MG63 (cell line): ENCODE measurements at places on chromosomes 4 and X. TPM values are rescaled to one million over a fixed set of nuclear protein-coding genes. Genes with fewer than 3 reads are reported as not detected.

DNA sequence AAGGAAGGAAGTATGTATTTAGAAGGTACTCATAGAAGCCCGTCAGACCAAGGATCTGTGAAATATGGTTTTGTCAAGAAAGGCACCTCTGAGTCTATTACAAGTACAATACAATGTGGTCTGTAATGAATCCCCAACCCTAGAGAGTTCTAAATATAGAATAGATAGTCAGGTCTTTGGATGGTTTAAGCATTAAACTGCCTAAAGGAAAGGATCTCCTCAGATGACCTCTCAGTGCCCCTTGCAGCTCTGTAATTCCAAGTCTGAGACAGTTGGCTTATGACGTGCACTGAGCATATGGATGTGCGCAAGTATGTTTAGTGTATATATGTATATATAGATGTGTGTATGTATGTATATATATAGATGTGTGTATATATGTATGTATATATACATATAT, 62.0 kb downstream of the CCSER1 start:
- DNase-seq = no peak

Gene MAGEA6
- total RNA-seq = not detected in 2 replicates

Gene DACH2
- total RNA-seq = not detected in 2 replicates

DNA sequence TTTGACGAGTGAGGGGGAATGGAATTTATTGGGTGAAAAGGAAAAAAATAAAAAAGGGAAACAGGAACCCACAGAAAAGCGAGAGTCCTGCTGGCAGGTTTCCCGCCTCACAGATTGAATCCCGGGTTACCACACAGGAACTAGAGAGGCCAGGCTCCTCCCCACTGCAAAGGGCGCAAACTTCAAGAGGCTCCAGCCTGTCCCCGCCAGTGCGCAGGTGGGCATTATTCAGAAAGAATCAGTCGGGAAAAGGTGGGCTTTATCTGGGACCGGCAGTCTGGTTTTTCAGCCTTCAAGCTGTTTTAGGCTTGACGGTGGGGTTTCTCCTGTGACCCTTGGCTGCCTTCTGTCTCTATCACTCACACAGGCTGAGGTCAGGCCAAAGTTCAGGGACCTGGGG, 1496.8 kb downstream of the RPA4 start:
- DNase-seq = no peak

DNA sequence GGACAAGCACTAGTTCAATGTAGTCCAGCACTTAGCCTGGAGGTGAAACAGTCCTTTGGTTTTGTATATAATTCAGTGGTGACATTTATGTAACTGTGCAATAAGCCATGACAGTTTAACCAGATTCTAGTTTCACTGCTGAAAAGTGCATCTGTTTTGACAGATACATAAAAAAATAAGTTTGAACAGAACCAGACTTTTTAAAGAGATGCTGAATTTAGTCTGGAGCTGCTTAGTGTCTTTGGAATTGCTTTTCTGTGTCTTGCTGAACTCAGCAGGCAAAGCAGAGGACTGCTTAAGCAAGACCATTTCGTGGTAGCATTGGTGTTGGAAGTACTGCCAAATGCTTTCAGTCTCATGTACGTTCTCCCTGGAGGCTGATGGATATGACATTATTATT, 393.5 kb downstream of the MAPK10 start:
- no peak for DNase-seq

DNA sequence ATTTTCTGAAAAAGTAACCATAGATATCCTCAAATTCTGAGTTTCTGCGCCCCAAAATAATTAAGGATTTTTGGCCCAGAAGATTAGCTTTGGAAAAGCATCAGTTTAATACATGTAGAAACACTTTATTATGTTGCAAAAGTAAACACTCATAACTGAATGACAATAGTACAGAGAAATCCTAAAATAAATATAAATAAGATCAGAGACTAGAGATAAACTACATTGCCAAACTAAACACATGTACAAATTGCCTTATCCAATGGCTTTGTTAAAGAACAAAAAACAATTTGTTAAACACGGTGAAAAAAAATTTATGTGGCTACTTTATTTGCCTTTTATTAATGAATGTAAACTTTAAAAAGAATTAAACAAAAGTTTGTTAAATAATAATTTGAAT, 17.5 kb downstream of the SPOCK3 start:
- no peak for DNase-seq

Gene ADH7
- not detected in 2 replicates for total RNA-seq

- no peak for DNase-seq
These were observed 184.0 kb upstream of the NEIL3 start for GRCh38 chr4:177125656-177126055.

DNA sequence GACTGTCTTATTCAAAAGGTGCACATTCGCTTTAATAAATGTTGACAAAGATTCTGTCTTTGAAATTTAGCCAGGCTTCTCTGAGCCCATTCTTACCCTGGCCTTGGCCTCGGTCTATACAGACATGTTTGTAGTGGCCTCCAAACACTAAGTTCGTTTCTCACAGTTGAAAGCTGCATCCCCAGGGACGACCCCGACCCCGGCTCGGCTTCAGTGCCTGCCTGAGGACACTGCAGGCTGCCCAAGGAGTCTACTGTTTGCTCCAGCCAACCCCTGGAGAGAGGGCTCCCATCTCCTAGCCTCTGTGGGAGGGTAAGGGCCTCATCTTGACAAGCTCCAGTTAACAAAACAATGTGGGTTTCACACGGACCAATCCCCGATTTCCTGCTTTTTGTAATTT, 390.6 kb upstream of the ZFP42 start:
- DNase-seq = no peak

GRCh38 chr4:140969296-140969695, 164.0 kb downstream of the RNF150 start:
- DNase-seq = no peak

Gene SH3D19
- total RNA-seq = 5.3 and 7.0 TPM in 2 replicates

Gene SYNPO2
- 0.10 and 0.46 TPM in 2 replicates for total RNA-seq

DNA sequence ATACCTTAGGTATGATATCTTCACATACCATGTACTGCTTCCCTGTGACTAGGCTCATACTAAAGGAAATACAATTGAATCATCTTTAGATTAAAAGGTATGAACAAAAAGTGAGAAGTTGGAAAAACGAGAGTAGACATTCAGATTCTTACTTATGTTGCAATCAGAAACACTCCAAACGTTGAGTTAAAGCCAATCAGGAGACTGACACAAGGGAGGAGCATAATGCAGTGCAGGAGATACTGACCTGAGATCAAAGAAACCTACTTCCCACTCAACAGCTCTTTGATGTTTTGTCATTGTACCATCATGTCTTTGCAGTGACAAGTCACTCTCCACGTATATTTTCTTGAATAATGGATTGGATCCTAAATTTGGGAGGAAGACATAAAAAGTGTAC, 8.9 kb upstream of the PCDH18 start:
- no peak for DNase-seq

DNA sequence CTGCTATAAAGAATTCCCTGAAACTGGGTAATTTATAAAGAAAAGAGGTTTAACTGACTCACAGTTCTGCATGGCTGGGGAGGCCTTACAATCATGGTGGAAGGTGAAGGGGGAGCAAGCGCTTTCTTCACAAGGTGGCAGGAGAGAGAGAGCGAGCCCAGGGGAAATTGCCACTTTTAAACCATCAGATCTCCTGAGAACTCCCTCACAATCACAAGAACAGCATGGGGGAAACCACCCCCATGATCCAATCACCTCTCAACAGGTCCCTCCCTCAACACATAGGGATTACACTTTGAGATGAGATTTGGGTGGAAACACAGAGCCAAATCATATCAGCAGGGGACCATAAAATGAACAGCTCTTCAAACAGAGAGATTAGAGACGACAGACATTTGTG, 198.6 kb downstream of the MAGEB5 start:
- no peak for DNase-seq

Gene DDX53
- total RNA-seq = not detected in 2 replicates

GRCh38 chr4:117560329-117560728, 474.0 kb upstream of the NDST3 start:
- DNase-seq = no peak

Gene PRPS2
- 67.4 and 84.2 TPM in 2 replicates for total RNA-seq

Gene RNF150
- total RNA-seq = 7.4 and 9.1 TPM in 2 replicates

GRCh38 chr4:94208918-94209317, 1.3 kb downstream of the SMARCAD1 start:
- no peak for DNase-seq

Gene ADAMTS3
- total RNA-seq = 3.2 and 7.1 TPM in 2 replicates

- peak; percentile 53 for DNase-seq
These were observed 42.4 kb upstream of the SLC2A9 start for GRCh38 chr4:10063544-10064300.

- DNase-seq = no peak
These were observed 106.6 kb downstream of the CRLF2 start for GRCh38 chrX:1105671-1106419.

Gene EXOSC9
- total RNA-seq = 69.5 and 76.5 TPM in 2 replicates

- no peak for DNase-seq
These were observed 13.9 kb upstream of the GABRB1 start for GRCh38 chr4:47017494-47017893.

DNA sequence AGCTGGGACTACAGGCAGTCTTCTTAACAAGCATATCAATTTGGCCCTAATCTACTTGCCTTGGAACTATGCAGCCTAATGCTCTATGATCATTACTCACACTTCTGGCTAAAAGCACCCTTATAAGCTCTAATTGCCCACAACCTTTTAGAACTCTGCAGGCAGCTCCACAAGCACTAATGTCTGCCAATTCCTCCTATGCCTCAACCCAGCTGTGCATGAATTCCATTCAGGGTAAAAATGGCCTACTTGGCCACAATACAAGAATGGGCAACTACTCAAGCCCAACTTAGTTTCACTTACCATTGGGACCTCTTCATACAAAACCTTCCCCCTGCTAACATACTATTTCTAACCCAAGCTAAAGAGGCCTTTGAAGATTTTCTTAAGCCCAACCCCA, 51.7 kb downstream of the ZNF718 start:
- peak; percentile 16 for DNase-seq

Gene NLRP2B
- total RNA-seq = not detected in 2 replicates

- DNase-seq = no peak
These were observed 26.5 kb upstream of the HAND2 start for GRCh38 chr4:173556398-173557131.

DNA sequence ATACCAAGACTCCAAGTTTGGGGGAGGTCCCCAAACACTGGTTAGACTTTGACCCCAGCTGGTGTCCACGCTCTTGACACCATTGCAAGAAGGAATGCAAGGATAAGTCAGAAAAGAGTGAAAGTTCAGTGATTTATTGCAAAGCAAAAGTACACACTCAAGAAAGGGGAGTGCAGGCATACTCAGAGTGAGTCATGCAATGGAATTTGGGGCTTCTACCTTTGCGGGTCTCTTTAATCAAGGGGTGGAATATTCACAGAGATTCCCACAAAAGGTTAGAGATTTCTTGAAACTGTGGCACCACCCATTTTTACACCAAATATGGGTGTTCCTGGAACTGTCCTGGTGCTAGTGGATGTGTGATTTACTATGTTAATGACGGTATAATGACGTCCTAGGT, 5.2 kb upstream of the SMIM10L2A start:
- DNase-seq = no peak

- no peak for DNase-seq
These were observed at the start of gene SPP1 for GRCh38 chr4:87975466-87975865. TSS of gene SPP1 (plus strand) at chr4:87975714. CDS start at chr4:87976896, 1,182 bp downstream.

DNA sequence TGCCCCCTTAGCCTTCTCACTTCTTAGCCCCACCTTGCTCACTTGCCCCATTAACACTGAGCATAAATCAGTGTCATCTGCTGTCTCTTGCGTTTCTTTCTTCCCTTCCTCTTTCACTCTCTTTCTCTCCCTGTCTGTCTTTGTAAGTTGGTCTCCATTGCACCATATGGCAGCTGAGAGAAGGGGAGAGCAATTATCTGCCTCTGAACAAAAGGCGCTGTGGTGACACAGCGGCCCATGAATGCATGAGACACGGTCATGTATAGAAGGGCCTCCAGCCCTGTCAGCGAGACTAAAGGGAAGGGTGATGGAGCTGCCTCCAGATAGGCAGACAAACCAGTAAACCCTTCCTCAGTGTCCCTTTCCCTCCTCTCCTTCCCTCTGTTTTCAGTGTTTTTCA, 88.8 kb upstream of the PCDH18 start:
- DNase-seq = no peak

DNA sequence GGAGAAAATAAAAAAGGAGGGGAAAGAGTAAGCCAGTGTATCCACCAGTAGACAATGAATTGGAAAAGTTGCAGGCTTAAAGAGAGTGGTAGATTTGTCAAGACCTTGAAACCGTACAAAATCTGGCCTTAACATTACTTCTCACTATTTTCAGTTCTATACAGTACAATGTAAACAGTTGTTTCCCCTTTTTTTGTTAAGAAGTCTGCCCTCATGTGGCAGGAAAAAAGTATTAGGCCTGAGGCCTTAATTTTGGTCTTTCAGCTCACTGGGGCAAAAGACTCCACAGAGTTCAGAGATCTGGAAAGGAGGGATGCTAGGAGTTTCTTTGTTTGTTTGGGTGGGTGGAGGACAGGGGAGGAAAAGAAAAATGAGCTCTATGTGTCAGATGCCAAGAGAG, 92.8 kb upstream of the CCDC160 start:
- DNase-seq = no peak

Gene PDGFC
- total RNA-seq = 28.4 and 30.3 TPM in 2 replicates

DNA sequence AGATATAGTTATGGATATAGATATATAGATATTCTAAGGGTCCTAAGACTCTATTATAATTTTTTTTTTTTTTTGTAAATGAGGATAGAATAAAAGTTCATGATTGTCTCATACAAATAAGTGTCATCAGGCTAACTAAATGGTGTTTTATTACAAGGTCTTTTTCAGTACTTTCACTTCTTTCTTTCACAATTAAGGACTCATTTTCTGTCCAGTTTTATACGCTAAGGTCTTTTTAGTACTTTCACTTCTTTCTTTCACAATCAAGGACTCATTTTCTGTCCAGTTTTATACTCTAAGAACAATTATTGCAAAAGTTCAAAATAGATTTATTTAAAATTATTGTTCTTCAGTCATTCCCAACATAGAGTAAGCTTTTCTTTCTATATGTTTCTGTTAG, 32.7 kb downstream of the RUFY3 start:
- DNase-seq = no peak

DNA sequence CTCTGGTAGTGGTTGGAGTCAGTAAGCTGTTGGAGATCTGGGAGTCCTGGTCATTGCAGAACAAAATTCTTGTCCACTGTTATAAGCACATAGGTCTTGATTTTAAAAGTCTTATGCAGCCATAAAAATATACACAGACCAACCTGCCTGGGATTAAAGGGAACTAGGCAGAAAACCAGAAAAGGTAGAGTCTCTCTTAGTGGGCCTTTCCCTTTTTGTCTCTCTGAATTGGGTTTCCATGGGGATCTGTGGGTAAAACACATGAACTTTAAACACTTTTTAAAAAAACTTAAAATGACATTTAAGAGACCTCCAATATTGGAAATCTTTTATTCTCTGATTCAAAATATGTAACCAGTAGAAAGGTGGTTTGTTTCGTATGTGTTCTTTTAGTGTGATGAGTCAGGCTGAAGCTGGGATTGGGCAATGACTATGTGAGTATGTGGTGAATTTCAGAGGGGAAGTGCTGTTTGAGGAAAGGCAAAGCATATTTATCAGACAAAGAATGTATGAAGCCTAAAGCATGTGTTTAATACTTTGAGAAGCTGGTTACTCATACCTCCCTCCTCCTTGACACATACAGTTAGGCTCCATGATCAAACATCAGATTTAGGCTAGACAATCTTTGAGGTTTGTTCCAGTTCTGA, 29.6 kb downstream of the SLC16A2 start:
- DNase-seq = peak; percentile 53

Gene MAGEA2B
- total RNA-seq = not detected in 2 replicates
